ENCODE measurements at places on chromosomes 2 and 18.

DNA sequence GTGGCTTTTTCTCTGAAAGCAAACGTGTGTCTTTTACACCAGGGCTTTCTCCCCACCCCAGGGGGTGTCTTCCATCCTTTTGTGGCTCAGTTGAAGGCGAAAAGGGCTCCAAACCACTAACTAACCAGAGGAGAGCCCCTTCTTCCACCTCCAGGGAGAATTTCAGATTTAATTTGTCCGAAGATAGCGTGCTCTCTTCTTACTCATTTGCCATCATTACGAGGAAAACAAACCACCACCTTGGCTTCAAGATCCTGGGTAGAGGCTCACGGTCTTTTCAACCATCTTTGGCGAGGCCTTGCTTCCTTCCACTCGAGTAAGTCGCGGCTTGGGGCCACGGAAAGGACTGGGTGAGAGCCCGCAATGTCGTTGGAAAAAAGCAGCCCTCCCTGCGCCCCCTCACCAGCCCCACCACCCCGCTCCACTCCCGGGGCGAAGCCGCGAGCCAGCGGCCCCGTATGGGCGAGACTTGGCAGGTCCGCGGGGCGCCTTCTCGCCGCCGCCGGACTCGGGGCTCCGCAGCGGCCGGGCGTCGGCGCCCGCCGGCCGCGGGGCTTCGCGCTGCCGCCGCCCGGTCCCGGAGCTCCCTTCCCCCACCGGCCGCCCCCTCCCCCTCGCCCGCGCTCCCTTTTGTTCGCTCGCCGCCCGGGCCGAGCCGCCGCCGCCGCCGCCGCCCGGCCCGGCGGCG lies 1.7 kb upstream of the ZNF532 start:
- DNase-seq = peak; percentile 20

DNA sequence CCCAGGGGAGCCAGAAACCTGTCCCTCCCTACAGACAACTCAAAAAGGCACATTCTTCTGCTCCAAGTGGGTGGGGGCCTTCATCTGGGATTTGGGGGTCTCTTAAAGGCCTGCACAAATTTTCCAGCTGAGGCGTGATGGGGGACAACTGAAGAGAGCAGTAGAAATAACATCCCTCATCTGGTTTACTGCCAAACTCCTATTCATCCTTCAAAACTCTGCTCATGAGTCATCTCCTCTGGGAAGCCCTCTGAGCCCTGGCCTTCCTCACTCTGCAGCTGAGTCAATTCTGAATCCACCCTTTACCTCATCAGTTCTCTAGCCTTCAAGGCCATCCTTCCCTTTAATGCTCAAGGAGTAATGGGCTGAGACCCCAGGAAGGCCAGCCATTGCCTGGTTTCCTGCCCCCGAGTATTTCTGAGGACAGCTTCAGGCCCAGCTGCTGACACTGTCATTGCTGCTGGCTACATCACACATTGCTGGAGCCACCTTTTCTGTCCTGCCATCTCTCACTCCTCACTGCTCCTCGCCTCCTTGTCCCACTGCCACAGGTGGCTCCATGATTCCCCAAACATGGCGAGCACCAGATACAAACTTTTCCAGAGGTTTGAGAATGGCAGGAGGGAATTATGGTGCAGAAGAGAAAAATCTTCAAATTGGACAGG lies 32.2 kb upstream of the GLI2 start:
- no peak for DNase-seq

DNA sequence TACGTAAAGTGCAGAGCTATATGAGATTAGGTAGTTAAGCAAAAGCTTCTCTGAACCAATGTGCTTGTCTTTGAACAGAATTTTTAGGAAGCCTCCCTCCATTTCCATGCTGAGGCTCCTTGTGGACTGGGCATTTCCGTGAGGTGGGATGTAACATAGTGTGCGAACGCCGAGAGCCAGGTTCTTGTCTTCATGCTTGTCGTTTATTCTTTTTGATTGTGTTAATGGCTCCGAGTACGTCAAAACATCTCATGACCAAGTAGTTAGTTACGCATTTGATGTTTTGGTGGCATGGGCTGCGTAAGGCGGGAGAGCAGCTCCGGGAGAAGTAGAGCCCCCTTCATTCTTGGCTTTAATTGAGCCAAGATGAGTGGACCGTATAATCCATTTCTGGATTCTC lies 32.9 kb downstream of the DGKD start:
- DNase-seq = no peak

GRCh38 chr2:64325852-64326577 lies 127.9 kb upstream of the LGALSL start:
- DNase-seq = no peak

GRCh38 chr2:232117413-232117812 lies 155.9 kb downstream of the DIS3L2 start:
- DNase-seq = no peak

- DNase-seq = no peak
Observed at GRCh38 chr2:200364142-200364541, 57.6 kb downstream of the SPATS2L start.

- no peak for DNase-seq
Observed at GRCh38 chr2:146786396-146786795, 1058.4 kb upstream of the ACVR2A start.

- no peak for DNase-seq
Observed at GRCh38 chr18:46547520-46547919, 109.5 kb downstream of the LOXHD1 start.

GRCh38 chr2:100126897-100127401 lies 15.4 kb downstream of the AFF3 start:
- no peak for DNase-seq

GRCh38 chr2:236078297-236079255 lies 89.6 kb downstream of the GBX2 start:
- no peak for DNase-seq

DNA sequence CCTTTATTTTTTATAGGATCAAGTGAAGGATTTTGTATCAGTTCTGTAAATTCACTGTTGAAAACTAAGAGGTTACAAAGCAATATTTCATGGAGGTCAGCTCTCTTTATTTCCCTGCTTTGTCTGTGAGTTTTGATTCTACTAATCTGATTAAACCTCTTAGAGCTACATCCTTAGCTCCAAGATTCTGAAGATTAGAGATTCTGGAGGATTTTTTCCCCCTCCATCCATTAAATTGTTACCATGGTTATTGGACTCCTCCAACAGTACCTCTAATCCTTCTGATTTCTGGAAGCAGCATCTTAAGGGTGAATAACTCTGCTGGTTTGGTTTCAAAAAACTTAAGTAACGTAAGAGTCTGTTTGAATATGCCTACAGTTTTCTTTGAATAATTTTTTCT lies 110.0 kb downstream of the TANC1 start:
- no peak for DNase-seq

GRCh38 chr2:55115761-55116597 lies 65.7 kb upstream of the RTN4 start:
- DNase-seq = no peak

DNA sequence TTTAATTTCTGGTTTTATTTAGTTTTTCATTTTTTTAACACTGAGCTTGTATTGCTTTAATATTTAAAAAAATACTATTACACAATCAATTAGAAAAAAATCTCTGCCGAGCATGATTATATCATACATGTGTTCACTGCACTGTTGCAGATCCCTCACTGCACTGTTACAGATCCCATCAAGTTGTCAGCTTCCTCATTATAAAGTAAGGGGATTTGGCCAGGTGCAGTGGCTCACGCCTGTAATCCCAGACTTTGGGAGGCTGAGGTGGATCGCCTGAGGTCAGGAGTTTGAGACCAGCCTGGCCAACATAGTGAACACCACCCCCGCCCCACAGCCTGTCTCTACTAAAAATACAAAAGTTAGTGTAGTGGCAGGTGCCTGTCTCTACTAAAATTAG lies 33.0 kb upstream of the METTL21A start:
- no peak for DNase-seq

DNA sequence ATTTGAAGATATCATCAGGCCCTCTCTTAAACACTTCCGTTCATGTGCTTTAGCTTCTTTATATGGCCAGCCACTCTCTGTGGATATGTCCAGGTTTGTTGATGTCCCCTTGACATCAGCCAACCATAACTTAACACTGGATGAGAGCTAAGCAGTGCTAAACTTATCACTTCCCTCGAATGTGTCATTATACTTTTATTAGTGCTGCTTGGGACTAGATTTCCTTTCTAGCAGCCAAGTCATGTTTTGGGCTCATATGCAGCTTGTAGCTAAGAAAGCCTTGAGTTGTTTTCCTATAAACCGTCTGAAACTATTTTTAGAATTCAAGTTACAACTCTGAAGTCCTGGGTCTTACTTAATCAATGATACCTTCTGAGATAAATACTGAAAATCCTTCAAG lies 144.8 kb upstream of the TNP1 start:
- no peak for DNase-seq

- DNase-seq = no peak
Observed at GRCh38 chr2:237922641-237923361, 44.0 kb upstream of the UBE2F start.

DNA sequence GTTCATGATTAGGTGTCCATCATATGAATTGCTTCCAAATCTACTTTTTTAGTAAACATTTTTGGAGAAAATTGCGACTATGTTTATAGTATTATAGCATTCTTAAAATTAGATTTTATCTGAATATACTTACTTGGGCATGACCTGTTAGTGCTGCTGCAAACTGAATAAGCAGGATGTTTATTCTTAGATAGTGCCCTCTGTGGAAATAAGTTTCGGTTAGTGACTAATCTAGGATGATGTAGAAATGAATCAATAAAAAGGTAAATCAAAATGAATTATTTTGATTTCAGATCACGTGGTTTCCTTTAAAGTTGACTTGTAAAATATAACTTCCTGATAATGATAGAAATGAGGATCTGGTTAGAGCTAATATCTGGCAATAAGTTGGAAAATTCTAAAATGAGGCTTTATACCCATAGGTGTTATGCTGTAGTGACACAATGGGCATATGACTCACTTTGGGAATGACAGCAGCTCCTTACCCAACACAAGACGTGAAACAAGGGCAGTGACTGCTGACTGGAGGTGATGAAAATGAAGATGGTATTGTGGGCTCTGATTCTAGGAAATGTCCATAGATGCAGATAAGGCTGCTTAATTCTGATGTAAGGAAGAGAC lies 165.8 kb upstream of the TCF4 start:
- no peak for DNase-seq

DNA sequence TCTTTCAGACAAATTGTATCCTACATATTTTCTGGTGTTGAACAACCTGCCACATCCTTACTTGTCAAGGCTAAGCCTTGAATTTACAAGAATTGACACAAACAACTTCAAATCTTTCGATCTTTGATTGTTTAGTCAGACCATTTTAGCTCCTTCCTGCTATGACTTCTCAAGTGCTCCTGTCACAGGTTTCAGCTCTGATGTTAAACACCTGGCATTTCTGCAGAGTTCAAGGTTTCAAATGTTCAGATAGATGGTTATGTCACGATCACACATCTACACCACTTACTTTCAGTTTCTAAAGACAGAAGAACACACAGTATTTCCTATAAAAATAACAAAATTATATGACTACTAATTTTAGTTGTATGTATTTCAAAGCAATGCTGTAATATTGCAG lies 84.0 kb downstream of the RND3 start:
- DNase-seq = no peak

GRCh38 chr2:84247532-84247931 lies 211.5 kb downstream of the SUCLG1 start:
- no peak for DNase-seq

GRCh38 chr2:42951263-42951938 lies 159.0 kb upstream of the HAAO start:
- no peak for DNase-seq

DNA sequence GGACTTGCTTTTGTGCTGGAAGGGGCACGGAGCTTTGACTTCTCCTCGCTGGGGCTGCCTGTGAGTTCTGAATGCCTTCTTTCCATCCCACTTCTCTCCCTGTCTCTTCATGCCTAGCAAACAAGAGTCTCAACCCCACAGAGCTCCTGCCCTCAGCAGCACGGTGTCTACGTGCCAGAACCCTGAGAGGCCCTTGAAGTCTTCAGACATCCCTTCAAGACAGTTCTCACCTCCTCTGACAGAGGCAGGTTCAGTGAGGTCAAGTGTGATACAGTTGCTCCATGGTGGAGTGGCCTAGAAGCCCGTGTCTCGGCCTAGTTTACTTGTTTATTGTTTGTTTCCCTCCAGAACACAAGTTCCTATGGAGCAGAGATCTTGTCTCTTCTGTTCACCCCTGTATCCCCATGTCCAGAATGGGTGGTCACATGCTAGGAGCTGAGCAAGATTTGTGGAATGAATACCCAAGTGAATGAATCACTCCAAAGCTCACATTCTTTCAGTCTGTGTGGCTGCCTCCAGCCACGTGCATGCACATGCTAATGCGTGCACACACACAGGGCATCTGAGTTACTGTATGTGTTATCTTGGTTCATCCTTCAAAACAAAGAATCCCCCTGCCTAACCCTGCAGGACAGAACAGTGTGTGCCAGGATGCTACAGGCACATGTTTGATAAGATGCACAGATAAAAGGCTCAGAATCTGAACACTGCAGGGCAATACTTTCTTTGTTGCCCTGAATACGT lies 391.6 kb downstream of the NBAS start:
- DNase-seq = no peak

- DNase-seq = no peak
Observed at GRCh38 chr2:101717071-101717845, 19.8 kb downstream of the MAP4K4 start.

- no peak for DNase-seq
Observed at GRCh38 chr2:240877460-240878340, 9.1 kb downstream of the AGXT start.

DNA sequence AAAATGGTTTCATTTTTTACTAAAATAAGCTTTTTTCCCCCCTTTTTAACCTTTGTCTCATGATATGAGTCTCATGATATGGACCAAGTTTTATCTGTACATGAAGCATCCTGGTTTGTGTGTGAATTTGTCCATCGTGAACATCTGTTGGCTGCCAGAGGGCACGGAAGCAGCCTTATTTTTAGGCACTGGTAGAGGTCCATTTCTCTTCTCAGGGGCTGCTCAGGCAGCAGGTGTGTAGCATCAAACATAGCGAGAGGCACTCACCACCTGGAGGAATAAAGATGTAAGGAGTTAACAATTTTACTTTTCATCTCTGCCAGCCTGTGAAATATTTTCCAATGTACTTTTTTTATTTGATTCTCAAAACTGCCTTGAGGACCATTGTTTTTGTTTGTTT lies 134.5 kb downstream of the RHBDD1 start:
- DNase-seq = no peak

- peak; percentile 40 for DNase-seq
Observed at GRCh38 chr18:4455113-4455811, at the start of gene DLGAP1. DLGAP1 (minus strand) TSS chr18:4455307.

DNA sequence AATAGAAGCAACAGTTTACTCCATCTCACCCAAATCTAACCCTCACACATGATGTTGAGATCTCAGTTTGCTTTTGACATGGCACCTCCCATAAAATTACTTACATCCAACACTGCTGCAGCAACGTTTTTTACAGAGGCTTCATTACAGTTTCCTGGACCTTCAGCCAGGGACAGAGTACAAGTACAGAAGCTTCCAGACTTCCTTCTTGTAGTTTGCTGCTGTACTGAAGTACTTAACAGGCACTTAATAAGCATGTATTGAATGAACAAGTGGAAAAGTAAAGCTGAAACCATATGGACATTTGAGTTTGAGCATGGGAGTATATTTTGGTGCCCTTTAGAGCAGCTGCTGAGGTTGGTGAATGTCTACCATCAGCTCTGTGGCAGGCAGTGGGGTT lies 514.2 kb downstream of the PTPRM start:
- DNase-seq = no peak
